ENCODE measurements at places on chromosomes 5 and 9. TPM values are rescaled to one million over a fixed set of nuclear protein-coding genes. Genes with fewer than 3 reads are reported as not detected.
A peak's percentile ranks its signal among the peaks of the same experiment; 100 is the strongest.

- DNase-seq = no peak
These were observed 10.2 kb downstream of the MAMDC2 start for GRCh38 chr9:70053864-70054263.

- peak; percentile 97 for DNase-seq
These were observed at the start of gene PPP6C for GRCh38 chr9:125189361-125190289. TSS of gene PPP6C (minus strand) at chr9:125189803. CDS start at chr9:125189718, 85 bp downstream.

- DNase-seq = no peak
These were observed 26.4 kb downstream of the ARHGEF28 start for GRCh38 chr5:73652391-73652790.

DNA sequence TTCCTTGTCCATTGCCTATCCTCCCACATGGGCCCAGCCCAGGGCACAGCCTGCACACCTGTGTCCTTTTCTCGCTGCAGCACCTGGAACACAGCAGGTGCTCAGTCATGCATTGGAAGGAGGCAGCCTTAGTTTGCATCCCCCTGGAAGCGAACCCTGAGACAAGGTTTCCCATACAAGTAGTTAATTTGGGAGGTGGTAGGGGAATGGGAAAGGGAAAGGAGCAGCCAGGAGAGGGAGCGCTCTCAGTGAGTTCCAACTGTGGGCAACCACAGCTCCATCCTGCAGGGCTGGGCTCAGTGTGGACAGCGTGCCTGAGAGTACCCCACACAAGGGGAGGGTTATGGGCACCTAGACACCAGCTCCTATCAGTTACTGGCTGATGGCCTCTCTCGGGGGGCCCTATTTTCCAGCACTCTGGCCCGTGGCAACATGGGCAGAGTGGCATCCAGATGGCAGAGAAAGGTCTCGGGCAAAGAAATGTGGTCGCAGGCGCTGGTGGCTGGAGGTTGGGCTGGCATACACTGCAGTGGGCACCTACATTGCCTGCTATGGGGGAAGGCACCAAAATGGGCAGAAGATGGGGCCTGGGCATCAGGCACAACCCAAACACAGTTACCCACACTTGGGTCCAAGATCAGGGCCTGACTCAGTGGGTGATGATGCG, 50.1 kb downstream of the TSPAN17 start:
- DNase-seq = no peak

DNA sequence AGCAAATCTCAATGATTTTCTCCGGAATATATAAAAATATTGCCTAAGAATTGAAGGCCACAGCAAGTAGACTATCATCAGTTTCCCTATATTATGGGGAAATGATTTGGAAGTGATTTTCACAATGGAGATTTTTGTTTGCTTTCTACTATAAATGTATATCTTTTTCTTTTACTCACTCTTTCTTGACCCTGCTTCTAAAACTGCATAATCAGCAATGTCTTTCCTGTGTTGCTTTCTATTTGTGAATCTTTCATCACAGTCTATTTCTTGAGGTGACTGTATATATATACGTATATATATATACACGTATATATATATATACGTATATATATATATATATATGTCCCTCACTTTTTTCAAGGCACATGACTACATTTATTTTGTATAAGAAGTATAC, 622.6 kb downstream of the DTWD2 start:
- no peak for DNase-seq

DNA sequence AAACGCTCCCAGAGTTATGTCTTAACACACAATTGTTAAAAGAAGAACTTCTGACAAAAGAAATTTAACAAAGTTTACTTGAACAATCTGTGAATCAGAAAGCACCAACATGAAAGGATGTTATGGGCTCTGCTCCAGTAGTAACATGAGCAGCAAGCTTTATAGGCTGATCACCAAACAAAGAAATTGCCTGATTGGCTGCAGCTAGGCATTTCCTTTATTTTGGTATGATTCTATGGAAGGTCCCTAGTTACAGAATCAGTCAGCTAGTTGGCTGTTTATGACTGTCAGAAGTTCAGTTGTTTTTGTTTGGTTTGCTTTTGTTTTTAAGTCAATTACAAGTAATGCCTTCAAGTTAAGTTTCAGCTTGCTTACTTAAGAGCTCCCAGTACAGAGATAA, 102.4 kb upstream of the SMC2 start:
- DNase-seq = no peak

DNA sequence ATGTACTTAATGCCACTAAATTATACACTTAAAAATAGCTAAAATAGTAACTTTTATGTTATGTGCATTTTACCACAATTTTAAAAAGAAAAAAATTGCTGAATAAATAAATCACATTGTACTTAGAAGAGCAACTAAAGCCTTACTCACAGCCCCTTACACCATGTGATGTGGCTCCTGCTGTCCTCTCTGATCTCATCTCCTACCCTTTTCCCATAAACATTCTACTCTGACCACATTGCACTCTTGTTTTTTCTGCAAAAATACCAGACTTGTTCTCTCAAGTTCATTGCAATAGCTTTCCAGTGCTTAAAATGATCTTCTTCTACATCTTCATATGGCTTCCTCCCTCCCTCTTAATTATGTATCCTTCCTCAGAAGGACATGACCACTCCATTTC, 268.4 kb downstream of the ELAVL2 start:
- DNase-seq = no peak

GRCh38 chr9:76677481-76678055, 86.7 kb upstream of the PCA3 start:
- DNase-seq = no peak

DNA sequence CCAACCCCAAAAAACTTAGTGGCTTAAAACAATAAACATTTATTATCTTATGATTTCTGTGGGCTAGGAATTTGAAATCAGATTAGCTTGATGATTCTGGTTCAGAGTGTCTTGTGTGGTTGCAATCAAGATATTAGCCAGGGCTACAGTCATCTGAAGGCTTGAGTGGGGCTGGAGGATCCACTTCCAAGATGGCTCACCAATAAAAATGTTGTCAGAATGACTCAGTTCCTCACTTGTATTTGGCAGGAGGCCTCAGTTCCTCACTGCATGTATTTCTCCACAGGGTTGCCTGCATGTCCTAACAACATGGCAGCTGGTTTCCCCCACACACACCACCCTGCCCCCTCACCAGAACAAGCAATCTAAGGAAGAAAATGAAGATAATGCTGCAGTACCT, 98.2 kb upstream of the NIPBL start:
- no peak for DNase-seq

- DNase-seq = no peak
These were observed 290 bp downstream of the SLC23A1 start for GRCh38 chr5:139382807-139383206.

DNA sequence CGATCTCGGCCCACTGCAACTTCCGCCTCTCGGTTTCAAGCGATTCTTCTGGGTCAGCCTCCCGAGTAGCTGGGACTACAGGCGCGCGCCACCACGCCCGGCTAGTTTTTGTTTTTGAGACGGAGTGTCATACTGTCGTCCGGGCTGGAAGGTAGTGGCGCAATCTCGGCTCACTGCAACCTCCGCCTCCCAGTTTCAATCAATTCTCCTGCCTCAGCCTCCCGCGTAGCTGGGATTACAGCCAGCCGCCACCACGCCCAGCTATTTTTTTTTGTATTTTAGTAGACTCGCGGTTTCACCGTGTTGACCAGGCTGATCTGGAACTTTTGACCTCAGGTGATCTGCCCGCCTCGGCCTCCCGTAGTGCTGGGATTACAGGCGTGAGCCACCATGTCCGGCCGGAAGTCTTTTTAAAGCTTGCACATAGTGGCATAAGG, 1.2 kb downstream of the SMC5 start:
- DNase-seq = no peak

DNA sequence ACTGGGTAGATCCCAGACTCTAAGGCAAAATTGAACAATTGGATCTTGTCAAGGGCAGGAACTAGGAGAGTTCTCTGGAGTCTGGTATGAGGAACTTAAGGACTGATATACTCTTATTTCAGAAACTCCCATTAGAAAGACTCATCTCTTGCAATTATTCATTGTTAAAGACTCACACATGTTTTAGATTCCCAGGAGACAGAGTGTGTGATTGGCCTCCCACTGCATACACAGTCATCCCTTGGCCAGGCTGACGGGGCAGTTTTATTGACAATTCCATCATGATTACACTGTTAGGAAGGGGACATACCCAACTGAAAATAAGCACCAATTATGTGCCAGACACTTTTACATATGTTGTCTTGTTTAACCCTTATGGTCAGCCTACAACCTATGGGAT, 347.2 kb downstream of the DMAC1 start:
- no peak for DNase-seq

DNA sequence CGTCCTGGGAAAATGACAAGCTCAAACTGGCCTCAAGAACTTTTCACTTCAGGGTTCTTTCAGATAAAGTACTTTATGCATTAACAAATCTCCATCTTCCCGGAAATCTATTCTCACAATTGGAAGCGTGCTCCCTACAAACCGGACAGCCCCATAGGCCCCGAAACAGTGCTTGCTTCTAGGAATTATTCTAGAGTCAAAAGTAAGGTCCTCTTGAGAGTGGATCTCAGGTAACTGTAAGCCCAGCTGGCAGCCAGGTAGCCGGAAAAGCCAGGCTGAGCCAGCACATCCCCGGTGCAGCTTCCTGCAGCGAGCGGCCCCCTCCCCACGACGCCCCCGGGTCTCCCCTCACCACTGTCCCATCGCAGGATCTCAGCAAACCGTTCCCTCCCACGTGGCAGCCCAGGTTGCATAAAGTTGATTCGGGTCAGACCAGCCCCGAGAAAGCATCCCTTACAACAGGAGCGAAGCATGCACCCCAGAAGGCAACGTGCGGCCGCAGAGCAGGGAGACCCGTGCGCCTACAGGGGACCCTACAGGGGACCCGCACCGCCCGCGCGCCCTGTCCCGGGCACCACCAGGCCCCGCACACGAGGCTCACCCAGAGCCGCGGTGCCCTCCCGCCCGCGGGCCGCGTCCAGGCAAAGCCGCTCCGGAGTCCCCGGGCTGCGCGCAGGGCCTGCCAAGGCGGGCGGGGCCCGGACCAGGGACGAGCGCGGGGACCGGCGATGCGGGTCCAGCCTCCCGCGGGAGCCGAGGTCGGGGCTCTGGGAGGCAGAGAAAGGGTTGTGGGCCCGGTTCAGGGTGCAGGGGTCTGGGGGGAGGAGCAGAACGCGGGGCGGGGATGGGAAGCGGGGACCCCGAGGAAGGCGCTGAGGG, 920 bp downstream of the LPCAT1 start:
- DNase-seq = no peak

- DNase-seq = no peak
These were observed 29.5 kb downstream of the ZFYVE16 start for GRCh38 chr5:80437326-80437725.

- DNase-seq = no peak
These were observed 21.1 kb downstream of the CARTPT start for GRCh38 chr5:71740015-71740753.

DNA sequence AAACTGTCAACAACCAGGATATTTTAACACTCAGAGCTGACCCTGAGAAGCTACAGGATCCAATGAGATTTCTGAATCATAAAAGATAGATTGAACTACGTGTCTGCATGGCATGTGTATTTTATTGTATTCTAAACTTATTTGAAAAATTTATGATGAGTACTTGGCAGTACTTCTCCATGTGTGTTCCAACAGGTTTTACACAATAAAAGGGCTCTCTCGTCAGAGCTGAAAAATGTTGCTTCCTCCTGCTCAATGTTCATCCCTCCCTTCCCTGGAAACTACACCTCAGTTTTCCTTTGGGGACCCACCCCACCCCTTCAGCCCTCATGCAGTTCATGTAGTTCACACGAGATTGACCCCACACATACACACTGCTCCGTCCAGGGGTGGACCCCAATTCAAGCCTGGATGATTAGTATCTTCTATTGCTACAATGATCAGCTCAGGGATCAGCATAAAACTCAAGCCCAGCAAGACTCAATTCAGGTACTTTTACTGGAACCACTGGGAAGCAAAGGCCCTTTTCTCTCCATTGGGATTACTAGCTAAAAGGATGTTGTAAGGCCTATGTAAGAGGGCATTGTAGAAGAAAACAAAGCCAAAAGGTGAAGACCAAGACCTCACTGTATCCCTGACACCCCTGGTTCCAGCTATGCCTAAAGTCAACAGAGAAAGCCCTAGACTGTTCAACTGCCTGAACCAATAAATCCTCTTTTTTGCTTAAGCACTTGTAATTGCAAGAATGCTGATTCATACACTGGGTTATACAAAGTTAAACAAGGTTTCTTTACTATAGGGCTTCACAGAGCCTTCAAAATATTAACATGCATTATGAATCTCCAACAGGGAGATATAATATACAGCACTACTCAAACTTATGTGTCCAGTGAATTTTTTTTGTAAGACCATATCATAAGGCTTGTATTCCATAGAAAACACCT, 112.6 kb downstream of the SAXO1 start:
- DNase-seq = no peak

GRCh38 chr9:81906671-81907070, 21.6 kb upstream of the SPATA31D4 start:
- DNase-seq = no peak

DNA sequence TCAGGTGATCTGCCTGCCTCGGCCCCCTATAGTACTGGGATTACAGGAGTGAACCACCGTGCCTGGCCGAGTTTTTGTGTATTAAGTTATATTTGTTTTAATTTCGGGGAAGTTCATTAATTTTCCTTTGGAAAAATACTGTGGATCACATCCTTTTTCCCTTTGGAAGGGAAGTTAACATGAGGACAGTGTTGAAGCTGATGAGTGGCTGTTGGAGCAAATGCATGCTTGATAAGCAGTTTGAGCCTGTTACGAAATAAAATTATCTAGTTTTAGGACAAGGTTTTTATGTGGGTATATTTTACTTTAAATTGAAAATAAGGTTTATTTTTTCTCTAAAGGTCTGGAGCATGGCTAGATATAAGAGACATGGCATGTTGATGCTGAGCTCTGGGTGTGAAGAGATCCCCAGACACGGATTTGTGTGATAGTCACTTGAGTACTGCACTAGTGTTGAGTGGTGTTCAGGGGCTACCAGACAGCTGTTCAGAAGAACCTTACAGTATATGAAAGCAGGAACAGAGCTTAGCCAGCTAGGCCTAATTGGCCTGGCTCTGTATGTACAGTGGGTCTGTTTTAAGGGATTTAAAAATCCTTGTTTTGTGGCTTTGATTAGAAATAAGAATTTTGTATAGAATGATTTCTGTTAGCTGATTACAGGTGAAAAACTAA, 17.4 kb downstream of the LMNB1 start:
- no peak for DNase-seq

- DNase-seq = no peak
These were observed 26.9 kb downstream of the PRLR start for GRCh38 chr5:35203403-35203802.

The IFNK gene
- not detected for polyA plus RNA-seq

The ABLIM3 gene
- polyA plus RNA-seq = not detected

The RMRP gene
- 33.0 TPM for polyA plus RNA-seq

The ANKRD31 gene
- 0.55 TPM for polyA plus RNA-seq

The TAF11L5 gene
- not detected for polyA plus RNA-seq

The CARTPT gene
- polyA plus RNA-seq = not detected

The EMB gene
- polyA plus RNA-seq = 109 TPM

The RBM22 gene
- polyA plus RNA-seq = 57.0 TPM

The MRRF gene
- 25.4 TPM for polyA plus RNA-seq

The SOX30 gene
- 0.12 TPM for polyA plus RNA-seq

The GABBR2 gene
- polyA plus RNA-seq = not detected

The TTLL11 gene
- polyA plus RNA-seq = 6.9 TPM

The DIRAS2 gene
- polyA plus RNA-seq = not detected

The EQTN gene
- polyA plus RNA-seq = not detected

The ZNF608 gene
- polyA plus RNA-seq = not detected

The ZBTB26 gene
- polyA plus RNA-seq = 0.57 TPM

Data from naive thymus-derived CD8-positive, alpha-beta T cell (primary cell).